ENCODE measurements at places on chromosomes 11 and 22.
A peak's percentile ranks its signal among the peaks of the same experiment; 100 is the strongest.

GRCh38 chr11:10023212-10023611, 270.8 kb downstream of the SBF2 start:
- DNase-seq, result no peak

DNA sequence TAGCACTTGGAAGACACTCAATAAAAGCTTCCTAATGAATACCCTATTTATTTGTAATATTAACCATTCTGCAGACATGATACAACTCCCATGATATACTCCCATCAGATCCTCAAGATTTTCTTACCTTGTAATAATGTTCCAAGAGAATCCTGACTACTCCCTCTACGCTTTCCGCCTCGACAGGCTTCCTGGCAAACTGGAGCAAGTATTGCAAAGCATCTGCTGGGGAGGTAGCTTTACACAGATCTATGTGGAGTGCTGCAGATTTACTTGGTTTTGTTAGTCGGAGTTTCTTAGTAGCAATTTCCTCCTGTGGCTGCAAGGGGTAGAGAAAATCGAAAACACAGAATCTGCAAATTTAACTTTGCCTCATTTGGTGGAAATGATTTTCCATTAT, 3.5 kb downstream of the INTS4 start:
- no peak for DNase-seq

DNA sequence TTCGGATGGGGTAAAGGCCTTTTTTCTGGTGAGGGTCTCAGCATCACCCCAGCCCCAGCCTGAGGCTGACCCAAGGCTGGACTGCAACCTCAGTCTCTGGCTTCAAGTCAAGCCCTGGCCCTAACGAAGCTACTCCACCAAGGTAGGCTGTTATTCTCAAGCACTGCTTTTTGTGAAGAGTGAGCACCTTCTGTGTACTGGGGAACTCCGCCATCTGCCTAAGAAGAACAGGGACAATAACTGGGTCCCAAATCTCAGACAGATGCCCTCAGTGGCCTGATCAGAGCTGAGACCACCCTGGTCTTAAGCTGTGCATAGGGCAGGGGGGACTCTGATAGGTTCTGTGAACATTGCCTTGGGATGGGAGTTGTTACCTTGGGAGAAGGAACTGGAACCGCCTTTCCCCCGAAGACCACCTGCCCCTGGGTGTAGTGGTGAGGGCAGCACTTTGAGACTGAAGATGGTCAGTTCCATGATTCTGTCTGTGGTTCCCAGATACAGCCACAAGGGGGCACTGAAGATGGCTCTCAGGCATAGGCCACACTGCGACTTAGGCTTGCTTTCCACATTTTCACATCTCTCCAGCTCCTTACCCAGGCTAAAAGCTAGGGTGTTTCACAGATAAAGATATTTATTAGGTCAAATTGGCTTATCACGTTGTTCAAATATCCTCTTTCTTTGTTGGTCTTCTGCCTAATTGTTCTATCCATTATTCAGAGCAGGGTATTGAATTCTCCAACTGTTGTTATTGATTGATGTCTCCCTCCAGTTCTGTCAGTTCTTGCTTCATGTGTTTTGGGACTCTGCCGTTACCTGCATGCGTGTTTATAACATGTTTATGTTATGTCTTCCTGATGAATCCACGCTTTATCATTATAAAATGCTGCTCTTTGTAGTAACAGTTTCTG, 11.8 kb upstream of the UVRAG start:
- DNase-seq, result peak; percentile 53

DNA sequence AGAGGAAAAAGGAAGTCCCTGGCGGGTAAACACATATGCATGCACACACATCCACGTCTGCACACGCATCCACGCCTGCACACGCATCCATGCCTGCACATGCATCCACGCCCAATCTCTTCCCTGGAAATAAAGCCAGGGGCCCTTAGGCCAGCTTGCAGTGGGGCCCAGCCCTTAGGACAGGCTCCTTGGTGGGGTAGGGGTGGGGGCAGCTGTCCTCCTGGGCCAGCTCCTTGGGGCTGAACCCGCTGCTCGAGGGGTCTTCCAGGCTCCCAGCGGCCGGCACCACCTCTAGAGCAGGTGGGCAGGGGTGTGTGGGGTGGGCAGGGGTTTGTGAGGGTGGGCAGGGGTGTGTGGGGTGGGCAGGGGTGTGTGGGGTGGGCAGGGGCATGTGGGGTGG, 1.9 kb downstream of the C11orf21 start:
- DNase-seq, result peak; percentile 12

GRCh38 chr11:46890665-46891064, 27.7 kb downstream of the LRP4 start:
- no peak for DNase-seq

DNA sequence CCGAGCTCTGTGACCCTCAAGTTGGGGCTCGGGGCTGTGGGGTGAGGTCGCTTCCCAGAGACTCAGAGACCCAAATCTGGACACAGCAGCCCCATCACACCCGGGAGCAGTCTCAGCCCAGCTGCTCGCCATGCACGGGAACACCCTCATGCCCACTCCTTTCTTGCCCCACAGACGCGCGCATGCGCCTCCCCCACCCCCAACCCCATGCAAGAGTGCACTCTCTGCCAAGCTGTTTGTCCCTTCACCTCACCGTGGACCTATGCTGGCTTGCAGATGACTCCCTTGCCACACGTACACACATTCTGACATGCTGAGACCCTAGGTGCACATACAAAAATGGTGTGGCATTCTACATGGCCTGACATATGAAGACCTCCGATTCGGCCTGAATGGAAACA, 478 bp upstream of the CD248 start:
- peak; percentile 62 for DNase-seq
